ENCODE measurements at places on chromosomes 7 and 10.

- DNase-seq, result no peak
Observed at GRCh38 chr10:98217801-98218200, 50.2 kb downstream of the LOXL4 start.

DNA sequence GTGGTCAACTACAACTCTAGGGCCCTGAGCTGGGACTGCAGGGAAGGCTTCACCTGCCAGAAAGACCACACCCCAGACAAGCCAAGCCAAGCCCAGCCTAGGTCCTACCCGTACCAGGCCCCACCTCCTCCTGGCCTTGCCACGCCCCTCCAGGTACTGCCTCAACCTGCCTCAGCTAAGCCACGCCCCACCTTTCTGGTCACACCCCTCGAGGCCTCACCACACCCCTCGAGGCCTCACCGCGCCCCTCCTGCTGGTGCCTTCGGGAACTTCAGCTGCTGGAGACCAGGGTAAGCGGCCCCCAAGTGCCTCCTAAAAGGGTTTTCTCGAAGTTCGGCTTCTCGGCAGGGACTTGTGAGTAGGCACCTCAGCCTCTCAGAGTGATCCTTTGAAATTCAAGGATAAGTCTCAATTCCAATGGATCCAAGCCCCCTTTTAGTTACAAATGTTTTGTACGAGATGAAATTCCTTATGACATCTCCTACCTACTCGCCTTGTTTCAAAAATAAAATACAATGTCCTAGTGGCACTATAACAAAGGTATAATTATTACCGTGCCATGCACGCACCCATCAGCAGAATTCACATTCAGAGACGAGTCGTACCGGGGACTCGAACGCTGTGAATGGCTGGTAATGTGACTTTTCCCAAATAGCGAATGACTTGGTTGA is 171.2 kb downstream of the ARHGAP21 start:
- DNase-seq, result no peak

- no peak for DNase-seq
Observed at GRCh38 chr10:49281461-49281860, 17.5 kb upstream of the C10orf71 start.

DNA sequence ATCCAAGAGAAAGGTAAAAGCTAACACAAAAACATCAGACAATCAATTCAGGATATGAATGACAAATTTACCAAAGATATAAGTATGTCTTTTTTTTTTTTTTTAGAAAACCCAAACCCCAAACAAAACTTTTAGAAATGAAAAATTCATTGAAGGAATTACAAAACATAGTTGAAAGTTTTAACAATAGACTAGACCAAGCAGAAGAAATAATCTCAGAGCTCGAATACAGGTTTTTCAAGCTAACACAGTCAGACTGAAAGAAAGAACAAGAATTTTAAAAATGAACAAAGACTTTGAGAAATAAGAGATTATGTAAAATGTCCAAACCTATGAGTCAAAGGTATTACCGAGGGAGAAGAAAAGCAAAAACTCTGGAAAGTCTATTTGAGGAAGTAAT is 198.3 kb upstream of the SLC26A5 start:
- no peak for DNase-seq

All from activated naive CD4-positive, alpha-beta T cell (primary cell).